A549 treated with GW870086 at 1 μM for 4 hours (cell line): ENCODE measurements at places on chromosomes 7 and 10. TPM values are rescaled to one million over a fixed set of nuclear protein-coding genes. Genes with fewer than 3 reads are reported as not detected.

The LRRC18 gene
- not detected in 5 replicates for total RNA-seq

The CALHM3 gene
- 0.10 to 0.35 TPM (median 0.22 TPM) in 4 of 5 replicates, not detected in the other for total RNA-seq

The GATAD1 gene
- 17.2 to 20.7 TPM (median 18.2 TPM) in 5 replicates for total RNA-seq

The CALML5 gene
- not detected in 5 replicates for total RNA-seq

The CXCL12 gene
- 0.10 to 0.27 TPM (median 0.15 TPM) in 4 of 5 replicates, not detected in the other for total RNA-seq

The NKX1-2 gene
- total RNA-seq: 0.03 to 0.06 TPM in 2 of 5 replicates, not detected in the others

The DPYSL4 gene
- 15.5 to 18.8 TPM (median 18.5 TPM) in 5 replicates for total RNA-seq
